ENCODE measurements at places on chromosomes 11 and 22. TPM values are rescaled to one million over a fixed set of nuclear protein-coding genes. Genes with fewer than 3 reads are reported as not detected.

The CCDC15 gene
- total RNA-seq = 2.2 TPM

The BTG4 gene
- total RNA-seq = not detected

The SUSD2 gene
- 18.2 TPM for total RNA-seq

The ZBTB16 gene
- 1.8 TPM for total RNA-seq

The SCN4B gene
- total RNA-seq = 0.52 TPM

The TRIM49 gene
- total RNA-seq = not detected

The DDI1 gene
- total RNA-seq = not detected

The DGCR6 gene
- 1.2 TPM for total RNA-seq

The RFPL2 gene
- not detected for total RNA-seq

The OR52I2 gene
- not detected for total RNA-seq

The GLB1L2 gene
- total RNA-seq = 0.91 TPM

The CLDN5 gene
- 0.13 TPM for total RNA-seq

The CD248 gene
- total RNA-seq = 29.1 TPM

The BDNF gene
- total RNA-seq = 5.0 TPM

The ANAPC15 gene
- total RNA-seq = 21.0 TPM

The MMP12 gene
- 0.26 TPM for total RNA-seq

The SLC5A1 gene
- total RNA-seq = not detected

The LINC01488 gene
- total RNA-seq = not detected

The UBE4A gene
- total RNA-seq = 74.6 TPM

The CALCB gene
- total RNA-seq = not detected

The HEPN1 gene
- total RNA-seq = not detected

The CRYBB3 gene
- not detected for total RNA-seq

The HOATZ gene
- total RNA-seq = not detected

The DSCAML1 gene
- not detected for total RNA-seq

The KREMEN1 gene
- 11.8 TPM for total RNA-seq

The C1QTNF4 gene
- 0.22 TPM for total RNA-seq

The OR51F2 gene
- total RNA-seq = not detected

The APOL5 gene
- not detected for total RNA-seq

The LRRC74B gene
- not detected for total RNA-seq

The CCDC73 gene
- not detected for total RNA-seq

The PRG3 gene
- not detected for total RNA-seq

The SLN gene
- total RNA-seq = not detected

The CRELD2 gene
- total RNA-seq = 46.8 TPM

The NXPE1 gene
- total RNA-seq = 0.11 TPM

The TMPRSS13 gene
- total RNA-seq = not detected

The TRIM34 gene
- total RNA-seq = 12.3 TPM

The OR52A1 gene
- not detected for total RNA-seq

The FOLR1 gene
- not detected for total RNA-seq

The PPFIA1 gene
- total RNA-seq = 74.7 TPM

The PATE4 gene
- total RNA-seq = not detected

The C11orf52 gene
- 2.0 TPM for total RNA-seq

The SYTL2 gene
- 26.4 TPM for total RNA-seq

The ADORA2A gene
- 0.32 TPM for total RNA-seq

The GPR83 gene
- not detected for total RNA-seq

The EIF4G2 gene
- 996 TPM for total RNA-seq

The TTC36 gene
- 0.43 TPM for total RNA-seq

The ARHGAP20 gene
- 10.3 TPM for total RNA-seq

The CRKL gene
- total RNA-seq = 38.3 TPM

The PGGHG gene
- 11.0 TPM for total RNA-seq

The TEX12 gene
- total RNA-seq = 0.65 TPM

The GNG3 gene
- not detected for total RNA-seq

The MTA2 gene
- 110 TPM for total RNA-seq

The RBMXL2 gene
- total RNA-seq = not detected

The OR2AG2 gene
- total RNA-seq = 0.39 TPM

The MEI1 gene
- total RNA-seq = 3.2 TPM

The VPS11 gene
- 30.3 TPM for total RNA-seq

Data from articular chondrocyte of knee joint (primary cell).